ENCODE measurements at places on chromosomes 4 and X.

DNA sequence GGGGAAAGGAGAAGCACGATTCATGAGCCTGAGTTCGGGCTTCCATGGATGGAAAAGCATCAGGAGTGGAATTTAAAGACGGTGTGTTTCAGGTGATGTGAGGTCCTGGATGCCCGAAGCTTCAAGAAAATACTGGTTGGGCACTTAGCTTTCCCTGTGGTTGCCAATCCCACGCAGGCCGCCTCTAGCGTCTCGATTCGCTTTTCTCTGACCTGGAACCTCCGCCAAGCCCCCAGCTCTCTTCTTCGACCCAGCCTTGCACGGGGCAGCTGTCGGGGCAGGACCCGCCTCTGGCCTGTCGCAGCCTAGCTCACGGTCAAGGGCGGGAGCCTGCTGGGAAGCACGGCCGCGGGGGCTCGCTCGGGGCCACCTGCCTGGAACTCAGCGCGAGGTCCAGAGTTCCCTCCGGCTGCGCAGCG lies 308 bp upstream of the TLR2 start:
- DNase-seq, result no peak

- no peak for DNase-seq
These were observed 2054.9 kb downstream of the PCDH7 start for GRCh38 chr4:32775049-32775448.

DNA sequence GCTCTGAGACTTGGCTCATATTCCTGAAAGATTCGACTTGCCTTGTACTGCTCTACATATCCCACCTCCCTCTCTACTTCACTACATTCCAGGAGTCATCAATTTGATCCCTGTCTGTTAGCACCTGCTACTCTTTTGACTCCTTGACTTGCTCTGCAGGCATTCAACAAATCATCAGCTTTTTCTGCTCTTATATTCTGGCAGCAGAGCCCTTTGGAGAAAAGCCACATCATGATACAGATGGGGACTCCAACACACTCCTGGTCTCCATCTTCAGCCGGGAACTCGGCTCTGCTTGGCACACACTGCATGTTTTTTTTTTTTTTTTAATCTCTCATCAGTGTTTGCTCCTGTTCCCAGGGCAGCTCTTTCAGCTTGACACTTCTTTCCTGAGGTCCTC lies 293.2 kb upstream of the LCORL start:
- DNase-seq, result no peak

GRCh38 chr4:130210864-130211263 lies 1114.9 kb downstream of the C4orf33 start:
- no peak for DNase-seq

- DNase-seq, result no peak
These were observed 59.5 kb upstream of the MSANTD1 start for GRCh38 chr4:3189459-3189858.

GRCh38 chr4:80101071-80101791 lies 28.2 kb upstream of the ANTXR2 start:
- DNase-seq, result no peak

GRCh38 chr4:79823148-79823763 lies 249.8 kb downstream of the ANTXR2 start:
- DNase-seq, result no peak

DNA sequence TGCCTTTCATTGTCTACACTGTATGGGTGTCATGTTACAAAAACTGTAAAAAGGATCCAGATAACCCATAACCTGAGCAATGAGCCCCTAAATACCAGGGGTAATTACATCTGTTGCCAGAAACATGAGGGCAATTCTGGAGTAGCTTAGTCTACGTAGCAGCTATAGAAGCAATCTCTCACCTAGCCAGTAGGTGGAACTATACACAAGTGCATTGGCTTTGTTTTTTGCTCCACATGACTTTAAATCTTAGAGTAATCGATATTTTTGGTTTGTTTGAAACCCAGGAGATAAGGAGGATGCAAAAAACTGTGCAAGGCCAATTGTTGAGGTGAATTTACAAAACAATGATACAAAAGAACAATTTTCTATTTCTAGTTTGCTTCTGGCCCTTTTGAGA lies 57.5 kb downstream of the GPR82 start:
- no peak for DNase-seq

- no peak for DNase-seq
These were observed 192.6 kb downstream of the PDGFC start for GRCh38 chr4:156779042-156779441.
